ENCODE measurements at places on chromosomes 7 and 10.

DNA sequence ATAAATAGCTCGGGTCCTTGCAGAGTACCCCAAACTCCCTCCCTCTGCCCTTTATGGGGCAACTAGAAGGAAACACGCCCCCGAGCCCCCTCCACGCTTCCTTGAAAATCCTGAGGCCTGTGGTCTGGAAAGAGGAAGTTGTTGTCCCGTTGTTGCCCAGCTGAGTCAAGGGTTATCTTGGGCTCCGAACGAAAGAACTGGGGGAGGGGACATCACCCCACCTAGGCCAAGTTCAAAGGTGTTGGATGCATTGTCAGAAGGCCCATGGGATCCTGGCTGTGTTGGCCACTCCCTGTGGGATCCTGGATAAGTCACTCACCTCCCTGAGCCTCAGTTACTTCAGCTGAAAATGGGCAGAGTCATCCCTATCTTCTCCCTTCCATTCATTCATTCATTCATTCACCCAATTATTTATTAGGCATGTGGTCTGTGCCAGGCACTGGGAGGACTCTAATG lies at the start of gene CCL24:
TSS of gene CCL24 (minus strand) at position 26 of the 456 bp plus-strand sequence. CDS start 91 bp downstream, outside the sequence.
- DNase-seq = no peak

- peak; percentile 28 for DNase-seq
Measured at GRCh38 chr7:106126170-106126938, 14.2 kb upstream of the SYPL1 start.

- no peak for DNase-seq
Measured at GRCh38 chr10:110636932-110637557, 7.1 kb upstream of the RBM20 start.

DNA sequence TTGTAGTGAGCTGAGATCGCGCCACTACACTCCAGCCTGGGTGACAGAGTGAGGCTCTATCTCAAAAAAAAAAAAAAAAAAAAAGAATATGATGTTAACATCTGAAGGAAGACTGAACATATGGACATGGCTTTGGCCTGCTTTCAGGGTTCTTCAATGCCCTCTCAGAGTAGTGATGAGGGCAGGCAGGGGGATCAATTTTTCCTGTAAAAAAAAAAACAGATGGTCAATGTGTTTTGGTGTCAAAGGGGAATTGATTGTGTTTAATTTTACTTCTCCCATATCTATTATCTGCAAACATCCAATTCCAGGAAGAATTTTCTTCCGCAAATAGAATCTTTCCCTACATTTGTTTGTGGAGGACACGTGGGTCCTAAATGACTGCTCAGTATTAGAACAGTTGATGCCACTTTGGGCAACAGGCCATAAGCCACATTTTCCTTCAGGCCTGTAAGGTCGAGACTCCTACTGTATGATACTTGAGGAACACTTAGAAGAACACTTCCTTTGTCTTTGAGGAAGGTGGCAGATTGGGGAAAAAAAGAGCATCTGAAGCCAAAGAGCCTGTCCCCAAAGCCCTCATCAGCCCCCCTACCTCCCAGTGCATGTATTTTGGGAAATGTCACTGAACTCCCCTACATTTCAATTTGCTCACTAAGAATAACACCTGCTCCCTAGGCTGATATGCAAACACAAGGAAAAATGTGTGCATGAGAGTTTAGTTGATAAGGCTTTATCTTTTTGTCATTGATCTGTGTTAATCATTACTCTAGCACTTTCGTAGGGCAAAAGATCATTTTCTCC lies 28.3 kb downstream of the MGAM2 start:
- no peak for DNase-seq

GRCh38 chr10:44183667-44184632 lies 200.9 kb downstream of the CXCL12 start:
- DNase-seq = no peak

- DNase-seq = no peak
Measured at GRCh38 chr10:71831646-71832552, 19.2 kb downstream of the PSAP start.

DNA sequence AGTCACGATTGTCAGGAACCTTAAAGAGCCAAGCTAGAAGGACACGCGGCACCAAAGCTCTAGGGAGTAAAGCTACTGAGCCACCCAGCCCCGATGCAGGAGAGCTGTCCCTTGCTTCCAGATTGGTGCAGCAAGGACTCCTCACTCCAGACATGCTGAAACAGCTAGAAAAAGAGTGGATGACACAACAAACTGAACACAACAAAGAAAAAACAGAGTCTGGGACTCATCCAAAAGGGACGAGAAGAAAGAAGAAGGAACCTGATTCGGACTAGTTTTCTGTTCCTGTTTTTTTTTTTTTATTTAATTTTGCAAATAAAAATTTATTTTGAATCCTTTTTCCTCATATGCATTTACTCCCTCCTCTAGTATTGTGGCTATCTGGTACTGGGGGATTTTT lies 11.4 kb upstream of the HKDC1 start:
- DNase-seq = no peak

DNA sequence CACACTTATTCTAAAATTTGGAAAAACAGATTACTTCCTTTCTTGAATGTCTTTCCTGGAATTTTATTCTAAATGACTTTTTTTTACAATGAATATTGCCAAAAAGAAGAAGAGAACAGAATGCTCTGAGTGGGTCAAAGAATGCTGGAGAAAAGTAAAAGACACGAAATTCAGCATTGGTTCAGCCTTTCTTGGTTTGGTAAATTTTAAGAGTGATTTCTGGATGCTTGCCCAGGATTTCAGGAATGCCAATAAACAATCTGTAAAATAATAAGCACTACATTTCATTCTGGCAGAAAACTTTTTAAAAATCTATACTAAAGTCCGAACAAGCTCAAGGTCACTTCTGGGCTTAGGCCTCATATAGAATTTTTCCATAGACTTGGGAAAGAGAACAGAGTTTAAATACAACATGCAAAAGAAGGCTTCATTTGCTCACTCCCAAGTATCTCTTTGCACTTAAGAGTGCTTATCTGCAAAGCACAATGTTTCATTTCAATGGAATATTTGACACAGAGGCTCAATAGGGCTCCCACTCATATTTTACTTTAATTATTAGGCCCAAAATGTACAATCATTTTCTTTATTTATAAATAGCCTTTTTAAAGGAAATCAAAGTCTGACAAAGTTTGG lies 359.5 kb upstream of the ANKRD30A start:
- no peak for DNase-seq

- DNase-seq = no peak
Measured at GRCh38 chr10:43128958-43129706, 9.1 kb upstream of the CSGALNACT2 start.

DNA sequence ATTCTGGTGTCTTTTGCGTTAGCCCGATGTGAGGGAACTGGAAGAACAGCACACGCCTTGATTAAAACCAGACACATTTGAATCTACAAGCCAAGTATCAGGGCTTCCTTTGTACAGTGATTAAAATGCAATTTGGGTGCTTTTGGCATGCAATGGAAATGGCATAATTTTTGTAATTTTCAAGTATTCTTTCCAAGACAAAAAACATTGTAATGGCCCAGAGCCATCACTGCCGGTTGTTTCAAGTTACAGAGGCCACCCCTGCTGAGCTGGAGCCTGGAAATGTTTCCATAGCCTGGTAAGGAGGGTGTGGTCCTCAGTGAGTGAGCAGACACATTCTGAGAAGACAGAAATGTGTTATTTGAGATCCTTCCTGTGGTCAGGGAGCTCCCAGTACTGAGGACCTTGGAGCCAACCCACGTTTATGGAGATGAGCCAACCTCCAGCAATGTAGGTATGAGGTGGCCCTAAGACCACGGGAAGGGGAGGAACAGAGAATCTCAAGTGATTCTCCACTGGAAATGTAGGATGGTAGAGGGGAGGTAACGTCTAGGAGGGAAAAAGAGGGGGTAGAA lies 20.9 kb downstream of the TEX36 start:
- no peak for DNase-seq

DNA sequence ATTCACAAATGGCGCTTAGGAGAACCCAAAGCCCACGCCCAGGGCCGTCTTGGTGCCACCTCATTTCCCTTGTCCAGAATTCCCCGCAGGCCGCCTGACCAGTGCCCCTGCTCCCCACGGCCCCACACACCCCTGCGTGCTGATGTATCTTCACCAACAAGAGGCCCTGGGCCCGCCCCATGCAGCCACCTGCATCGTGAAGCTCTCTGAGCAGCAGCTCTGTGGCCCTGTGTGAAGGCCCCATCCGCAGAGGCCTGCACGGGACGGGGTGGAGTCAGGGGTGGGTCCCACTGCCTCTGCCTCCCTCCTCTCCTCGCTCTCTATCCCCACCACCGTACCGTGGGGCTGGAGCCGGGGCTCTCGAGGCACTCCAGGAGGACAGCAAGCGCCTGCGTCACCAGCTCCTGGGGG lies 14.7 kb downstream of the BRAT1 start:
- no peak for DNase-seq
